ENCODE measurements at places on chromosomes 12 and 14.

DNA sequence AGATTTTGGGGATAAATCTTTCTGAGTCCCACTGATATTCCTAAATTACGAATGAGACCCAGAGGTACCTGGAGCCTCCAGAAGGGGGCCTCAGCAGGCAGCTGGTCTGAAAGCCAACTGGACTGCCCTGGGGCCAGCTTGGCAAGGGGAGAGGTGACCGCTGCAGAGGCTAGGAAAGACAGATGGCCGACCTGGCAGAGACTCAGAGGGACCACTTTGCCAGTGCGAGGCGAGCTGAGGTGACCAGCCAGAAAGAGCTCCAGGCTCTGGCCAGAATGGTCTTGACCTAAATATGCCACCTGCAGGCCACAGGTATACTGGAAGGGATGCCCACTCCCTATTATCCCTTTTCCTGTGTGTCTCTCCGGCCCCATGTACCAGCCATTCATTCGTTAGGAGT, 256.8 kb upstream of the GARIN6 start:
- no peak for DNase-seq

DNA sequence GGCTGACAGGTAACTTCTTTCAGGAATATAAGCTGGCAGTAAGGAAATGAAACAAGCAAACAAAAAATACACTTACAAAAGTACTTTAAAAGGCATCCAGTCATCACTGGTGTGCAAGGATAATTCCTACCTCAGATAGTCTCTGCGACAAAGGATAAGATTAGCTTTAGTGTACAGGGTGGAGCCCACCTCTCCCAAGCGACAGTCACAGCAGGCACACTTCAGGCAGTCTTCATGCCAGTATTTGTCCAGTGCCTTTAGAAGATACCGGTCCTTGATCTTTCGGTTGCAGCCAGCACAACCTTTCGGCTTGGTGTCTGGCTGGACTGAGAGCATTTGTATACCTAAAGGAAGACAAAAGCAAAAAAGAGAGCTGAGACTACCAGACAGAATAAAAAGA, 5.4 kb downstream of the LMO3 start:
- no peak for DNase-seq

GRCh38 chr14:34873589-34874385, 1.4 kb downstream of the BAZ1A start:
- no peak for DNase-seq

DNA sequence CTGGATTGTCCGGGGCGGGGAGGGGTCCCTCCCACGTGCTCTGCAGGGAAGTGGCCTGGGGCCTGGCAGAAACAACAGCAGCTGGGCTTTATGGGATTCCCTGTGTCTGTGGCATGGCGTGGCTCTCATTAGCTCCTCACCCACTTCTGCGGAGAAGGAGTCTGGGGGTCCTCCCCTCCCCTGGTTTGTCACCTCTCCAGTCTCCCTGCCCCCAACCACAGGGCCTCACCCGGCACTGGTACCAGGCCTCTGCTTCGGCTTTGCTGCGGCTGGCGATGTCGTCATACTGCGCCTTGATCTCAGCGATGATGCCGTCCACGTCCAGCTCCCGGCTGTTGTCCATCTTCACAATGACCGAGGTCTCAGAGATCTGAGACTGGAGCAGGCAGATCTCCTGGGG, 6.4 kb downstream of the KRT82 start:
- DNase-seq, result no peak

GRCh38 chr14:72053651-72054050, 121.4 kb downstream of the RGS6 start:
- DNase-seq, result no peak

- no peak for DNase-seq
These were observed 54.6 kb downstream of the CALM1 start for GRCh38 chr14:90451443-90451842.

DNA sequence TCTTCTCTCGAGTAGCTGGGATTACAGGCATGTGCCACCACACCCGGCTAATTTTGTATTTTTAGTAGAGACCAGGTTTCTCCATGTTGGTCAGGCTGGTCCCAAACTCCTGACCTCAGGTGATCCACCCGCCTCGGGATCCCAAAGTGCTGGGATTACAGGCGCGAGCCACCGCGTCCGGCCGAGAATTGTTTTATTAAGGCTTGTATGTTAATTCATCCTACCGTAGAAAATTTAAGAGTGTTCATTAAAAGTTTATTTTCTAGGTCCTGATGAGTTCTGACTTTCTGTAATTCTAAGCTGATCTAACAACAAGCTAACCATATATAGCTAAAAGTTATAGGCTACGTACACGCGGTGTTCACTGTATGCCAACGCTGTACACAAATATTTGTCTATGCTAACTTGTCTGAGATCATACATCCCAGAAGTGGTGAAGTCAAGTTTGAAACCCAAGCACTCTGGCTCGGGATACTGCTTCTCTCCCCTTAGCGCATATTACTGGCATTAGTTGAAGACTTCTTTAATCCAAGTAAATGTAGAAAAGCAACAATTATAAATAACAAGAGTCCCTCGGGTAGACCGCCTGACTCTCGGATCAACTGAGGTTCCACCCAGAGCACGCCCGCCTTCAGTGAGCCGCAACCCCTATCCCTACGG, 570 bp upstream of the MRPS35 start:
- DNase-seq, result no peak

DNA sequence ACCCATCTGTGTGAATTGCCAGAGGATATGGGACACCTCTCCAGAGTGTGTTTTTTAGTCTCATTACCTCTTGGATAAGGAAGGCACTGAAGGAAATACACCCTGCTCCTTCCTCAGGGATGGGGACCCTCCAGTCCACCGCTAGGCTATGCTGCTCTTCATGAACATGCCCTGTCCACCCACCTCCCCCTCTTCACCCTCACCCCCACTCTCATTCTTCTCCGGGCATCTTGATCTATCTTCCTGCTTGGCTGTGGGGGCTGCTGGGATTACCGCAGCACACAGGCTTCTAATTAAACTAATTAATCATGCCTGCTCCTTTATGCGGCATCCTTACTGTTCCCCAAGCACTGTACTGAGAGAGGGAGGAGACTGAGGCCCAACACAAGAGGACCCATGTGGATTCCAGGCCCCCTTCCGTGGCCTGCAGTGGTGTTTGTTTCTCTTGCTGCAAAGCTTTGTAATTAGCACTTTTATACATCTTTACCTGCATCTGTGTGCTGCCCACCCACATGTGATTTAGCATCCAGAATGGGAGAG, 7.6 kb upstream of the PDE1B start:
- no peak for DNase-seq

GRCh38 chr14:104355101-104356019, 217.0 kb downstream of the KIF26A start:
- no peak for DNase-seq

- DNase-seq, result no peak
These were observed 7.6 kb upstream of the E2F7 start for GRCh38 chr12:77072833-77073495.

- no peak for DNase-seq
These were observed 57.9 kb downstream of the FUT8 start for GRCh38 chr14:65470404-65470880.

- DNase-seq, result no peak
These were observed 49.5 kb downstream of the ATP2A2 start for GRCh38 chr12:110330544-110330943.

DNA sequence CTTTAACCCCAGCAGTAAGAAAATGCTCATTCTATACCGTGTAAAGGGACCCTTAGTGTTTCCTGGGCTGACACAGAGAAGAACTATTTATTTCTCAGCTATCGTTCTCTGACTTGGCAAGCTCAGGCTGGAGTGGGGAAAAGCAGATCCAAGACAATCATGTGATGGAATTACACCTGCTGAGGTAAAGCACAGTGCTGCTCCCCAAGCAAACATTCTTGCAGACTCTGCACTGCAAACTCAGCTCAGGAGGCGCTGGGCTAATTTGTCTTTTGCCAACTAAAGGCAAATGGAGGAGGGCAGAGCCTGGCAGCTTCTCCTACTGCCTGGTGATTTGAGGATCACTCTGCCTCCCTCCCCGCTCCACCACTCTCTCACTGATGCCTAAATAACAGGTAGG, 57.8 kb upstream of the FUT8 start:
- DNase-seq, result no peak

- DNase-seq, result no peak
These were observed 154.1 kb downstream of the ZNF664 start for GRCh38 chr12:124126950-124127655.

GRCh38 chr12:113955109-113955970, 10.8 kb downstream of the RBM19 start:
- DNase-seq, result no peak

- DNase-seq, result no peak
These were observed 54.3 kb upstream of the TMX1 start for GRCh38 chr14:51185754-51186153.

DNA sequence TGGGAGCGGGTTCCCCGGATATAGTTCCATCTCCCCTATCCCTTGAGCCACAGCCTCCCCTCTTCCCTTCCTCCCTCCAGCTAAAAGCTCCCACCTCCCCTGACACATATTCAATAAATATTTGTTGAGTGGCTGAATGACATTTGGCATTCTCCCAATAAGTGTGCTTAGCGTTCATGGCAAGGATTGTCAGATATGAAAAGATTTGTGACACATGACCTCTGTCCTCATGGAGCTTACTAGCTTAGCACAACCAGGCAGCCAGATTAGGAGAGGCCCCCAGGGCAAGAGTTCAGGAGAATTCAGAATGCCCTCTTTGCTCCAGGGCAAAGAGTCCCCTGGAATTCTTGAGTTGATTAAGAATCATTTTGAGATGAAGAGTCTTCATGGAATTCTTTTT, 22.5 kb upstream of the SLC6A12 start:
- DNase-seq, result no peak

DNA sequence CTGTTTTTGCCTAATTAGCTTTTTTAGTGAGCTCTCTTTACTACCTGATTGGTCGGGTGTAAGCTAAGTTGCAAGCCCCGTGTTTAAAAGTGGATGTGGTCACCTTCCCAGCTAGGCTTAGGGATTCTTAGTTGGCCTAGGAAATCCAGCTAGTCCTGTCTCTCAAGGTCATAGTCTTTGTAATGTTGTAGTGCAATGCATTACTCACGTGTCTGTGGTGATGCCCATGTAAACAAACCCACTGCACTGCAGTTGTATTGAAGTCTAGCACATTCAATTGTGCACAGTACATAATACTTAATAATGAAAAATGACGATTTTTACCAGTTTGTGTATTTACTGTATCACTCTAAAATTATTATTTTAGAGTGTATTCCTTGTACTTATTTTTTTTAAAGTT, 335.5 kb downstream of the NUAK1 start:
- no peak for DNase-seq

DNA sequence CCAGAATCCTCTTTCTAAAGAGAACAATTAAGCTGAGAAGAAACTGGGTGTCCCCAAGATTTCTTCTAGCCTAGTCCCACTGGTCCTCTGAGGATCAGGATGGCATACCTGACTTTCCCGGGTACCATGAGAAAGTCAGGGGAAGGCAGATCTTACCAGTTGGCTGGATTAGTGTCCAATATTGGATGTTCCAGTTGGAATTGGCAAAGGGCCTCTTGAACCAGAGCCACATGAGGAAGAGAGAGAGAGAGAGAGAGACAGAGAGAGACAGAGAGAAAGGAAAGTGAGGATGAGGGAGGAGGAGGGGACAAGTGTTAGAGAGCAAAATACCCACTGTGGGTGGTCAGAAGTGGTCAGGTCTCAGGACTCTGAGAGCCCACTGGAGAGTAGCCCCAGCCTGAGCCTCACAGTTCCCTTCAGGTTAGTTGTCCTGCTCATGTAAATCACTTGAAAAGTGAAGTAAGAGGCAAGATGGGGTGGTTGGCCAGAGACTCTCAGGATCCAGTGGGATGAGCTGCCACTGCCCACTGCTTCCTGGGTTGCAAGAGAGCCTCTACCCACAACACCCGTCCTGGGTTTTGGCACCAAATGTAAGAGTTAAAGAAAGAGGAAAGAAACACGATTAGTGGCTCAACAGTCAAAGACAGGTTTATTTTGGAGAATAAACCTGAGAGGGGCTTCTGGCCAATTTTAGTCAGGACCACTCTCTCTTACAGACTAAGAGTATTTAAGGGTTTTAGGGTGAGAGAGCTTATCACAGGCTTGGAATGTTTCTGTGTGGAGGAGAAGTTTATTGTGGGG, 28.4 kb upstream of the A2M start:
- no peak for DNase-seq

GRCh38 chr14:65927931-65928356, 515.4 kb downstream of the FUT8 start:
- peak; percentile 66 for DNase-seq

GRCh38 chr12:123354600-123354999, 10.0 kb downstream of the SBNO1 start:
- DNase-seq, result no peak

DNA sequence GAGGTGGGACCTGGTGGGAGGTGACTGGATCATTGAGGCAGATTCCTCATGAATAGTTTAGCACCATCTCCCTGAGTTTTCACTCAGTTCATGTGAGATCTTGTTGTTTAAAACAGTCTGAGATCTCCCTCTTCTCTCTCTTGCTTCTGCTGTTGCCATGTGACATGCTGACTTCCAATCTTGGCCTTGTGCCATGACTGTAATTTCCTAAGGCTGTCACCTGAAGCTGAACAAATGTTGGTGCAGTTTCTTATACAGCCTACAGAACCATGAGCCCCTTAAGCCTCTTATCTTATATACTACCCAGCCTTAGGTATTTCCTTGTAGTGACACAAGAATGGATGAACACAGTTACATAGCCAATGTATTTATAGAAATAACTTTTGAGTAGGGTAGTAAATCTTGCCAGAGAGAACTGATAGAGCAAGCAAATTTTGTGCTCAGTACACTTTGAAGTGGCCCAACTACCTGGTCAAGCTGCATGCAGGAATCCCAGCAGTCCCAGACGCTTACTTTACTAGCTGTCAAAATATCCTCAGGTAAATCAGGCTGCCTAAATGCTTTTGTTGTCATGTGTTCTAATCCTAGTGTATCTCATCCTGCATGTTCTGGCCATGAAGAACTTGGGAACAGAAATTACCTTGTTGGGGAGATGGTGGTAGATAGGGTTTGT, 445.6 kb upstream of the MIS18BP1 start:
- DNase-seq, result peak; percentile 36

- no peak for DNase-seq
These were observed 114.6 kb downstream of the PPFIA2 start for GRCh38 chr12:81644503-81644902.

GRCh38 chr14:73240816-73241480, 3.6 kb downstream of the PAPLN start:
- DNase-seq, result no peak

DNA sequence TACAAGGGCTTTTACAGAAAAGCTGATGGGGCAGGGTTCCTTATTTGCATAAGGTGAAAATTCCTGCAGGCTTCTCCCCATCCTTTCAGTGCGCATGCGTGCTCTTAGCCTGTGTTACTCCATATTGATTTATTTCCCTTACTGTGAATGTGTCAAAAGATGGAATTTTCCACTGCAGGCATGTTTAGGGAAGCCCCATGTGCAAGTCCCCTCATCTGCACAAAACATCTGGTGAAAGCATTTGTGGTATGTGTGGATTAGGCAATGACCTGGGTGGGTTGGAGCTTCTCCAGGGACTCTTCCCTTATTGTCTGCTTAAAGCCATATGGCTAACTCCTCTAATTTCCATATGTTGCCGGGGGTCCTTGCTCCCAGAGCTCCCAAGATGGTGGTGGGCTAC, 912.7 kb upstream of the LRFN5 start:
- DNase-seq, result no peak

Data from NCI-H187 treated with DMSO at 0.1 percent for 48 hours (cell line).